ENCODE measurements at places on chromosomes 5 and 9. TPM values are rescaled to one million over a fixed set of nuclear protein-coding genes. Genes with fewer than 3 reads are reported as not detected.

The TNC gene
- total RNA-seq = 0.90 TPM

The CCL27 gene
- total RNA-seq = 0.82 TPM

The OBP2B gene
- not detected for total RNA-seq

The AMBP gene
- not detected for total RNA-seq

The TMEM161B gene
- total RNA-seq = 21.0 TPM

The BTNL3 gene
- total RNA-seq = not detected

The SHC3 gene
- total RNA-seq = not detected

The PAEP gene
- not detected for total RNA-seq

The MIGA2 gene
- 26.2 TPM for total RNA-seq

The FGF1 gene
- total RNA-seq = not detected

The SLC36A3 gene
- total RNA-seq = not detected

The MSX2 gene
- total RNA-seq = not detected

The MYOT gene
- total RNA-seq = not detected

The SNCAIP gene
- total RNA-seq = not detected

The LTC4S gene
- not detected for total RNA-seq

The PCDHA1 gene
- not detected for total RNA-seq
